ENCODE measurements at places on chromosomes 7 and 10.

DNA sequence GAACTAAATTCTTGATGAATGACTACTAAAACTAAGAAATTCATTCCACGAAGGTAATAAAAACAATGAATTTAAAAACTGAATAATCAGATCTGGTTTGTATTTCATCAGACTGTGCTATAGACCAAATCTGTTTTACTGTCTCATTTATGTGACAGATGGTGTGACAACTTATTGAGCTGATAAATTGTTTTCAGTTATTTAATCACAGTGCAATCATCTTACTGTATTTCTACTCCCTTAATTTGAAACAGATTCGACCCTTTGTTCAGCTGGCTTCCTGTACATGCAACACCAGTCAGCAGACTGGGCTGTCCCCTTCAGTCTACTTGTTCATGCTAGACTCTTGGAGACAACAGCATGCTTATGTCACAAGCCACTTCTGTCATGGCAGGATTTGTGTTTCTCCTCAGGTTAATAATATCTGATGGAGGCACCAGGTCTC, 150.9 kb downstream of the MBL2 start:
- DNase-seq, result no peak

DNA sequence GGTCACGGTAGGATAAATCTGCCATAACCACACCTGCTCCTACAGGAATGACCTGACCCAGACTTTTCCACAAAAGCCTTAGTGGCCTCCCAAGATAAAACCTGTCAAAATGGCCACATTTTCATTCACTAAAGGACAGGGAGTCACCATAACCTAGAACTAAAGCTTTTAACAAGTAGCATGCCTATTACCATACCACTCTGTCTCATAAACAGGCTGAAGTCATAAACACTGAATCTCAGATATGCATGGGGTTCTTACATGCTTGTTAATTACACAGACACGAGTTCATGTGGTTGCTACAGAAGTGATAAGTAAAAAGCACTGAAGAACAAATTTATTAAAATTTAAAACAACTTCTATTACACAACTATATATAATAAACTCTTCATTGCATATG, 56.0 kb downstream of the HIPK2 start:
- DNase-seq, result no peak

DNA sequence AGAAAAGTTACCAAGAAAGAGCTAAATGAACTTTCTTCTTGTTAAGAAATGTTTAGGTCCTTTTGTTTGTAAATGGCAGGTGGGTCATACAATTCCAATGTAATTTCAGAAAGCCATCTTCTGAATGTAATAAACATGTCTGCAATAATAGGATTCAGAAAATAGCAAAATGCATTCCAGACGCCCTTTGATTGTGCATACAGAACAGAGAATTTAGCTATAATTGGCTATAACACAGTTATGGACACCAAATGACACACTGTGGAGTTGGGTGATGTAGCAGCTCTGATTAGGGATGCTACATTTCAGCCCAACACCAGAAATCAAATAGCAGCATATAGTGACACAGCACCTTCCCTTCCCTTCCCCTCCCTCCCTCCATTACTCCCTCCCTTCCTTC, 240.8 kb downstream of the SNX10 start:
- DNase-seq, result no peak

GRCh38 chr10:84397735-84398144, 69.4 kb downstream of the CCSER2 start:
- no peak for DNase-seq

GRCh38 chr7:137018468-137018867, 150.0 kb downstream of the CHRM2 start:
- DNase-seq, result no peak

GRCh38 chr7:121204537-121204936, 124.3 kb upstream of the WNT16 start:
- DNase-seq, result no peak

DNA sequence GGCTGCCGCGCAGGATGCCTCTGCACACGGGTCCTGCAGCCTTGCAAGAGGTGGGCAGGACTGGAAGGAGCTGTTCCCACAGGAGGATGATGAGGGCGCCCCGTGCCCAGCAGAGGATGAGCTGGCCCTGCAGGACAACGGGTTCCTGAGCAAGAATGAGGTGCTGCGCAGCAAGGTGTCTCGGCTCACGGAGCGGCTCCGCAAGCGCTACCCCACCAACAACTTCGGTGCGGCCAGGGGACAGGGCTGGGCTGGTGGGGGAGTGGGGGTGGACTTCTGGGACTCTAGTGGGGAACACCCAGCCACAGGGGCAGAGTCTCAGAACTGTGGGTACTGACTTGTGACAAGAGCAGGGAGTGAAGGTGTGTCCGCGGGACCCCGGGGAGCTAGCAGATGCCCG, 16.0 kb downstream of the ZFYVE27 start:
- no peak for DNase-seq

DNA sequence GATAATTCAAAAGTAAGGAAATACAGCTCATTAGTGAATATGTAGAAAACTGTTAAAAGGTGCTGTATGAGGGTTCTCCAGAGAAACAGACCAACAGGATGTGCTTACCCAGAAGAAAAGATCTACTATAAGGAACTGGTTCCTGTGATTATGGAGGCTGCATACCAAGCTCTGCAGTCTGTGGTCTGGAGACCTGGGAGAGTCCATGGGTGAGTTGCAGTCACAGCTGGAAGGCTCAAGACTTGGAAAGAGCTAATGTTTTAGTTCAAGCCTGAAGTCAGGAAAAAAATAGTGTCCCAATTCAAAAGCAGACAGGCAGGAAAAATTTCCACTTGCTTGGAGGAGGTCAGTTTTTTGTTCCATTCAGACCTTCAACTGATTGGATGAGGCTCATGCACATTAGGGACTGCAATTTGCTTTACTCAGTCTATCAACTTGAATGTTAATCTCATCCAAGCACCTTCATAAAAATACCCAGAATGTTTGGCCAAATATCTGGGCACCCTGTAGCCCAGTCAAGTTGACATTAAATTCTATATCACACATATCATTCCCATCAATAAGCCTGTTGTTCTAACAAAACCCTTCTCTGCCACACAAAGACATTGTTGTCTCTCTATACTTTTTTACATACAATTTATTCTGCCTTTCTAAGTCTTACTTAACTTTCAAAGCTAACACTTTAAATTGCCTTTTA, 197.9 kb upstream of the KLF6 start:
- no peak for DNase-seq

GRCh38 chr7:138207555-138207971, 131.3 kb downstream of the AKR1D1 start:
- DNase-seq, result no peak

- DNase-seq, result no peak
Observed at GRCh38 chr10:44398271-44398670, 13.4 kb upstream of the CXCL12 start.

GRCh38 chr10:5583525-5584175, 58.9 kb downstream of the CALML3 start:
- DNase-seq, result no peak

GRCh38 chr10:4082861-4083260, 297.9 kb upstream of the KLF6 start:
- DNase-seq, result no peak

GRCh38 chr7:150515248-150516147, 826 bp downstream of the GIMAP7 start:
- DNase-seq, result no peak

DNA sequence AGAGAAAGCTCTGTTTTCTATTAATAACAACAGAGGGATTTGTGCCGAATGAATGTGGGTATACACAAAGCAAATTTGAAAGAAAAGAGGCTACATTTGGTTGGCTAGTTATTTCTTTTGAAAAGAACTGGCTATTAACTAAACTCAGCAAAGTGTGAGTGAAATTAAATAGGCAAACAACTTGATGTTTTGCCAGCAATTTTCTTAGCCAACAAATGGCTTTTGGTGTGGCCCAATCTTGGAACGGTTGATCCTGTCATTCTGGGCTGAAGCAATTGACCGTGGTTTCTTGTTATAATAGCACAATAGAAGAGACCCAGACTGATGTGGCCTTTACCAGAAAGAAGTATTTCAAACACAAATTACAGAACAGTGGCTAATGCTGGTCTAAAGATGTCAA, 898.6 kb downstream of the KCNMA1 start:
- DNase-seq, result no peak

DNA sequence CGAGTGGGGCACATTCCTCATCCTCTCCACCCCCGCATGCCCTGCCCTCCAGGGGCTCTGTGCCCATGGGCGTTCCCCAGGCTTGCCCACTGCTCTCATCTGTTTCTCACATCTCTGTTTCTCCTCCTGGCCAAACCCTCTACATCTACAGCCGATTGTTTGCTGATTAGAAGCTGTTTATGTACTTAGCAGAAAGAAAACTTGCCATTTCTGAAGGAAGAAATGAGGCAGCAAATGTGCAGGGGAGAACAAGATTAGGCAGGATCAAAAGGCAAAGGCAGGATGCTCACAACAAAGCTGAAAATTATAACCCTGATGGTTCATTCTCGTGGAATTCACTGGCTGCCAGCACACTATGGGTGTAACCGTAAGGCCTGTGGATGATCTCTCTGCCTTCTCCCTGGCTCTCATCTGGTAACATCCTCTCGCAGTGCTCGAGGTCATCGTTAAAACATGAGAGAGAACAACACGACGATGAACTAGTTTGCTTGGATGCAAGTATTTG, 111.6 kb upstream of the KLF14 start:
- no peak for DNase-seq

DNA sequence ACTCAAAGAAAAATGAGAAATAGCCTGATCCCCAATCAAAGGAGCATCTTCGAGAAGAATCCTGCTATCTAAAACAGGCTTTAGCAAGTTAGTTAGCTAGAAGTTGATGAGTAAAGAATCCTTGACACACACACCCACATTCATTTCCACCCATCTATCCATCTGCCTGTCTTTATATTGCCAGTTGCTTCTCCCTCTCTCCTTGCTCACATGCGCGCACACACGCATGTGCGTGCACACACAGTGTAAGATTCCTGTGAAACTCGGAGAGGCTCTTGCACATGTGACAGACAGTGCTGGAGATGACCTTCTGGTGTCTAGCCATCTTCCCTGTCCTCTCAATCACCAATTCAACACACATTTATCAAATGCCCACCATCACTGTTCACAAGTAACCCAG, 393.3 kb downstream of the PLXNA4 start:
- DNase-seq, result no peak

- no peak for DNase-seq
Observed at GRCh38 chr10:73585327-73585726, 5.8 kb downstream of the USP54 start.

DNA sequence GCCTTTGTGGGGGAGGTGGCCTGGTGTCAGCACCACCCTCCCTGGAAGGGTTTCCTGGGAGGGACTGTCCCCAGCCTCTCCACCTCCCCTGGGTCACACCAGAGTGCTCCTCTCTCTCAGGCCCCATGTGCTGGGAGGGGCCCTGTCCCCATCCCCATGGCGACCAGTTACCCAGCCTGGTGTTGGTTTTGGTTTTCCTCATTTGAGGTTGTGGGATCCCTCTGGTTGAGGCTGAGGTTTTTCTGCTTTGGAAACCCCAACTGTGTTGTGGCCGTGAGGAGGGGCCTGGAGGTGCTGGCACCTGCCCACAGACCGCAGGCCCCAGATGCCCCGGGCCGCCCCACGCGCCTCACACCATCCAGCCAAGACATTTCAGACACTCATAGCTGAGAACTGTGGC, 106.3 kb downstream of the GRK5 start:
- no peak for DNase-seq

DNA sequence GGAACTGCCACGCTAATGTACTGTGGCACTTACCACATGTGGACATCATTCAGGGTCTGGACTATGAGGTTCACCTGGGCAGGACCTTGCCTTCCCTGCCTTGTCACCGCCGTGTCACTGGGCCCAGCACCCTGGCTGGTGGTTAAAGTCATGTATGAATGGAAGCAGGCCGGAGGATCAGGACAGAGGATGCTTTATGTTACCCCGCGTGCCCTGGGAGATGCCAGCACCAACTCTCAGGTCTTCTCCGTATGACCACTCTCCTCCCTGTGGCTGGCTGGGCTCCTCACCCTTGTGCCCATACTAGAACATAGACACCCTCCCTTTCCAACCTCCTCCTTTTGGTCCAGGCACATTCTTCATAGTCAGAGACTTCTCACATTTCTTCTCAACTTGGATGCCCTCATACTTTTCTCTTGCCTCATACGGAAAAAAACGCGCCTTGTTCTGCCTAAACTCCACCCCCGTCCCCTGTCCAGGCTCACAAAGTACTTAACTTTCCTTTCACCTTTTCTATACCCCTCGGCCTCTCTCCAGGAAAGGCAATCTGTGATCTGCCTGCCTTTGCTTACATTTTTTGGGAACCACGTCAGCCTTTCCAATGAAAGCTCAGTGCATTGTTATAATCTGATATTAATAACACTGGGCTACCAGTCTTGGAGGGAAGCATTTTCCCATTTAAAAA, 240.0 kb downstream of the TEX36 start:
- DNase-seq, result no peak

DNA sequence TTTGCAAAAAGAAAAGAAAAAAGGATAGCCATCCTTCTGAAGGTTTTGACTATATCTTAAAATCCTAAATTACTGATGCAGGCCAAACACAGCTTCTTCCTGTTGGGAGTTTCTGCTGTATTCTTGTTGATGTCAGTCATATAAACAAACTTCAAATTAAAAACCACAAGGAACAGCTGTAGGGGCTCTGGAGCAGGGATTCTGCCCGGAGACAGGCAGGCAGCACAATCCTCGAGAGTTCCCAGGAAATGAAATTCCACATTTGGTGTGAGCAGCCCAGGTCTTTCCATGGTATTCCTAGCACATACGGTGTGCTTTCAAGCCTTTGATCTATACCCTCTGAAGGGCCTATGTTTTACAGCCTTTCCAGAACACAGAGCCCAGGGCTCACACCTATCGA, 43.2 kb downstream of the INSYN2A start:
- DNase-seq, result no peak

- no peak for DNase-seq
Observed at GRCh38 chr7:144481833-144482232, 78.3 kb upstream of the NOBOX start.

GRCh38 chr7:152013230-152013629, 12.2 kb upstream of the GALNT11 start:
- no peak for DNase-seq

All from stimulated activated CD4-positive, alpha-beta T cell treated with anti-CD3 and anti-CD28 coated beads, Interleukin-15, amount 100 ng/mL, for 1 hour (primary cell).